ENCODE measurements at places on chromosomes 11 and 22.

DNA sequence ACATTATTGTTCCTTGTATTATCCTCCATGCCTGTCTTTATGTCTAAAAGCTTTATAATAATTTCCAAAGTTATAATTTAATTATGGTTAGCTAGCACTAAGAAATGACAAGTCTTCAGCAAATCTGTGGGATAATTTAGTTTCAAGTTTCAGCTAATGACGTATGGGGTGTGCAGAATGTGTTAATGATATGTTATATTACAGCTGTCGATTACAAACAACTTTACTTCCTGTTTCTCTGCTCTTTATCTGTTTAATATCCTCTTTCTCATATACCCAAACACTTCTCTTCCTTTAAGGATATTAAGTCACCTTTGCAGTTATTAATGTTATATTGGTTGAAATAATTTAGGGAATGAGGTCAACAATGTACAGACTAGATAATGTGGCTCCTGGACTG is 161.8 kb downstream of the CASP12 start:
- no peak for DNase-seq

GRCh38 chr11:102611291-102611690 is 13.8 kb downstream of the MMP20 start:
- DNase-seq: no peak

- no peak for DNase-seq
Measured at GRCh38 chr11:298406-299065, 790 bp downstream of the IFITM5 start.

- no peak for DNase-seq
Measured at GRCh38 chr11:127470306-127470884, 469.8 kb upstream of the KIRREL3 start.

- no peak for DNase-seq
Measured at GRCh38 chr11:68963779-68964178, 17.0 kb downstream of the MRGPRD start.

GRCh38 chr11:74012074-74012809 is 3.4 kb upstream of the UCP3 start:
- DNase-seq: no peak

- no peak for DNase-seq
Measured at GRCh38 chr11:111829185-111829968, 42.0 kb downstream of the ALG9 start.

DNA sequence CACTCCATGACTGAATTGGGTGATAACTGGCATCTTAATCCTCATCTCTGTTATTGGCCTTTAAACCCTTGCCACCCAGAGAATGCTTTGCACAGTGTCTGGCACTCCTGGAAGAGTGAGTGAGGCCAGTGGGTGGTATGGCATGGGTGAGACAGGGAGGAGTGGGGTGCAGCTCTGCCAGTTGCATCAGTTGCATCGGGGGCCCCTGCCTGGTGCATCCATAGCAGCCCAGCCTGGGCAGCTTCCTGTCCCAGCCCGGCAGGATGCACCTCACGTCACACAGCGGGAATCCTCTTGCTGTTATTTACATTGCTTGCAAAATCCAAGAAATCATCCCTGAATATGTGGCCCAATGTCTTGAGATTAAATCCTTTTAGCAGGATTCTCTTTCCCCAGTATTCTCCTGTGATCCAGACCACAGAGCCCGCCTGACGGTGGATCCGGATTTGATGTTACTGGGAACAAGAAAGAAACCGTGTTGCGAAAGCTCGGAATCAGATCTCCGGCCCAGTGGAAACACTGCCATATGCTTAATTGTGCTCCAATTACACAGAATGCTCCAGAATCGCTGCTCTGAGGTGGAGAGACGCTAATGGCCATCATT is 37.6 kb upstream of the MN1 start:
- no peak for DNase-seq

GRCh38 chr22:27385261-27385998 is 416.1 kb downstream of the MN1 start:
- DNase-seq: no peak

DNA sequence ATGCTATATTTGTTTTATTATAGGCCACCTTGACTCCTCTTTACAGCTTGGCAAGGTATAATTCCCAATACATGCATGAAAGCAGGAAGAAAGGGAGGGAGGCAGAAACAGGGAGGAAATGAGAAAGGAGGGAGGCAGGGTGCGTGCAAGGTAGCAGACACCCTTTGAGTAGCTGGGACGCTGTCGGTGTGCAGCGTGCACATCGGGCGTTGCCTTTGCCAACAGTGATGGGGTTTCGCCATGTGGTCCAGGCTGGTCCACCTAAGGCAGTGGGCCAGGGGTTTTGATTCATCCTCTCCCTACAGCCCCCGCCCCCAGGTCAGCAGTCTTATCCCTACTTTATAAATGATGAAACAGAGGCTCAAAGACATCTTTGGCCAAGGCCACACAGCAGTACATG is 25.0 kb upstream of the PHF21B start:
- DNase-seq: no peak

DNA sequence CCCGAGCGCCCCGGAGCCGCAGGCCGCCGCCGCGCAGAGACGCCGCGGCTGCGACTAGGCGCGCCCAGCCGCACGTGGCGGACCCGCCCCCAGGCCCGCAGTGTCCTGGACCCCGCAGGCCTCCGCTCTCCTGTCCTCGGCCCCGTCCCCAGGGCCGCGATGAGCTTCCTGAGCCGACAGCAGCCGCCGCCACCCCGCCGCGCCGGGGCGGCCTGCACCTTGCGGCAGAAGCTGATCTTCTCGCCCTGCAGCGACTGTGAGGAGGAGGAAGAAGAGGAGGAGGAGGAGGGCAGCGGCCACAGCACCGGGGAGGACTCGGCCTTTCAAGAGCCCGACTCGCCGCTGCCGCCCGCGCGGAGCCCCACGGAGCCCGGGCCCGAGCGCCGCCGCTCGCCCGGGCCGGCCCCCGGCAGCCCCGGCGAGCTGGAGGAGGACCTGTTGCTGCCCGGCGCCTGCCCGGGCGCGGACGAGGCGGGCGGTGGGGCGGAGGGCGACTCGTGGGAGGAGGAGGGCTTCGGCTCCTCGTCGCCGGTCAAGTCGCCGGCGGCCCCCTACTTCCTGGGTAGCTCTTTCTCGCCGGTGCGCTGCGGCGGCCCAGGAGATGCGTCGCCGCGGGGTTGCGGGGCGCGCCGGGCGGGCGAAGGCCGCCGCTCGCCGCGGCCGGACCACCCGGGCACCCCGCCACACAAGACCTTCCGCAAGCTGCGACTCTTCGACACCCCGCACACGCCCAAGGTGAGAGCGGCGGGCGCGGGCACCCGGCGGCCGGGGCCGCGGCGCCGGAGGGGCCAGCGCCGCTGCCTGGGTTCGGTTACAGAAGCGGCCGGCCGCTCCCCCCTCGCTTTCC is 528 bp downstream of the WEE1 start:
- no peak for DNase-seq

GRCh38 chr11:115659061-115659963 is 155.1 kb upstream of the CADM1 start:
- DNase-seq: no peak

DNA sequence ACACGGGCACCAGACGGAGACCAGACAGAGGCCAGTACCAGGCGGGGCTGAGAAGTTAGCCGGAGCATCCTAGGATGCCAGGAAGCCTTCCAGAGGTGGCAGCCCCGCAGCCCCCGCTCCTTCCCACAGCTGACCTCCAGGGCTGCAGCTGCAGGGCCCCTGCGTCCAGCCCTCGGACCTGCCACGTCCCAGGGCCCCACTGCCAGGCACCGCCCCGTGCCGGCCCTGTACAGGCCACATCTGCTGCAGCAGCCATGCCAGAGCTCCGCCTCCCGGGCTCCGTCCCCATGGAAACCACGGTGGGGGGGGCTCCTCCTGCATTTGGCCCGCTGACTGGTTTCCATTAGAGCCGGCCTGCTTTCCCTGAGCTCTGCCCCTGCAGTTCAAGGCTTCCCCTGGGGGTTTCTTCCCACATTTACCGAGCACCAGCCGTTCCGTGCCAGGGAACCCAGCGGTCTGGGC is 62.5 kb upstream of the PPARA start:
- DNase-seq: no peak

GRCh38 chr11:74473382-74474173 is 6.2 kb upstream of the KCNE3 start:
- DNase-seq: no peak

DNA sequence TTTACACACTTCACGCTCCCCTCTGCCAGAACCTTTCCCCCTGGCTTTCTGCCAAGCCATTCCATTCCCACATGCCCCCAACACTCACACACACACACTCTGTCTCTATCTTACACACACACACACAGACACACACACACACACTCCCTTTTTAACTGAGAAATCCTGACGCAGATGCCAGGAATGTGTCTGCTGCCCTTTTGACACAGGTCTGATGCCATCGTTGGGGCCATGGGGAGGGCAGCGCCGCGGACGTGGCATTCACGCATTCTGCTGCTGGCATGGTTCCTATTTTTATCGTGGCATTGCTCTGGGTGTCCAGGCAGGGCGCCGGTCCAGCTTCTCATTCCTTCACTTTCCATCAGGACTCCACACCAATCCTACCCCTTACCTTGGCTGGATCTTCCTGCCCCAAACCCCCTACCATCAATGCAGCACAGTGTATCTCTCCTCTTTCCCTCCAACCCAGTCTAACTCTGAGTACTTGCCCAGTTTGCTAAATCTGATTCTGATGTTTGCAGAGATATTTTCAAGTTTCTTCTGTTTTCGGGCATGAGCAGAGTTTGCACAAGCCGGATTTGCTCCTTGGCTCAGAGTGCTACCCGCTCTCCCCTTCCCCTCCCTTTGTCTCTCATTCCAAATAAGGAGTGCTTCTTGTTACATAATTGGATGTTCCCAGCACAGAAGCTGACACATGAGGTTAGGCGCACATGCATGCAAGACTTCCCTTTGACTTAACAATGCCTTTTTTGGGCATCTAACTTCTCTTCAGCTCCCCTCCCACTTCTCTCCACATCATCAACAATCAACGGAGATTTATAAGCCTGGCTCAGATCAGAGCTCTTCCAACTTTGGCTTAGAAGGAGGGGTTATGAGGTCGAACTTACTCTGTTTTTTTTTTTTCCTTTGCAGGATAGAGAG is 18.8 kb downstream of the SNX19 start:
- no peak for DNase-seq

Measured in NCI-H510A (cell line).